ENCODE measurements at places on chromosomes 5 and 9.

- DNase-seq: no peak
Observed at GRCh38 chr9:91420501-91421127, 3.0 kb downstream of the NFIL3 start.

DNA sequence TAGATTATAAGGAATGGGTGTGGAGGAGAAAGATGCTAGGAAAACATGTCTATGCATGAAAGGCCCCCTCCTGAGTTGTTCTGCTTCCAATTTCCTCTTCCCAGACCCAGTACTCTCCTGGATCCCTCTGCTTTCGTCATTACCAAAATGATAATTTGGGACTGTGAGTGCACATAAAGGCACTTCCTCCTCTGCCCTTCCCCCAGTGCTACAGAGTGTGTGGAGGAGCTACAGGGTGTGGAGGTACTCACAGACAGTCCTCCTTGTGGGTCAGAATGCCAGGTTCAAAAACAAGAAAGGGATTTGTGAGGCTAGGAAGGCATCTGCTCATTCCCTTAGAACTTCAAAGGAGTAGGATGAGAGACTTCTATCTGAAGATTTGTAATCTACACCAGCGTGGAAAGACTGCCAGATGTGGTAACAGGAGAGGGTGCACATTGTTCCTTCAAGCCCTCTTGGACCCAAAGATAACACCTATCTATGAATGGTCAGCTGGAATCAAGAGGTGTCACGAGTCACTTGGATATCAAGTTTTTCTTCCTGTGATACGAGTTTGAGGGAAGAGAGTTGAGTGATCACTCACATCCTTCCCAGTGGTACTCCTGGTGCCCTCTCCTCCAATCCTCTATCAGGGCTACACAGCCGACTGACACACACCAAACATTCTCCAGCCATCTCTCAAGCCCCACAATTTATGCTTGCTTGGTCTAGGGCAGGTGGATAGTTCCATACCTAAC, 201.1 kb downstream of the EPB41L4A start:
- no peak for DNase-seq

DNA sequence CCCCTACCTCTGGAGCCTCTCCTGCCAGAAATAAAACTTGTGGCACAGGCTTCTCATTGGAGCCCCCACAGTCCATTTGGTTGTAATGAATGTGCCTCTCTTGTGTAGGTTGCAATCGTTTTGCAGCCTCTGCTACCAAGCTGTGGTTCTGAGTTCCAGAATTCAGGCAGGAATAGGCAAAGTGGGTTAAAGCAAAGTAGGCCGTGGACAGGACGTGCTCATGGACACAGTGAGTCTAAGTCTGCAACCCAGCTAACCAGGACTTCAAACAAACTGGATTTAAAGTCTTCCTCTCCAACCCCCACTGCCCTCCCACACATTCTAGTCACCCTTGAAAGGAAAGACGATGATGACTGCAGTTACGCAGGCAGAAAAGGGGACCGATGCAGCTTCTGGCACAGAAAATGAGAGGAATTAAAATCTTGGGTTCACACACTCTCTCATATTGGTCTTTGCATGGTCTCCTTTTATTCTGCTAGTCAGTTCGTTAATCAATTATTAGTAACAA, 260.0 kb downstream of the PIK3R1 start:
- no peak for DNase-seq

- DNase-seq: no peak
Observed at GRCh38 chr5:55991768-55992486, 2.8 kb downstream of the IL6ST start.

- no peak for DNase-seq
Observed at GRCh38 chr9:19074836-19075235, 25.6 kb downstream of the RRAGA start.

- DNase-seq: no peak
Observed at GRCh38 chr9:90012949-90013348, 408.1 kb downstream of the GADD45G start.

DNA sequence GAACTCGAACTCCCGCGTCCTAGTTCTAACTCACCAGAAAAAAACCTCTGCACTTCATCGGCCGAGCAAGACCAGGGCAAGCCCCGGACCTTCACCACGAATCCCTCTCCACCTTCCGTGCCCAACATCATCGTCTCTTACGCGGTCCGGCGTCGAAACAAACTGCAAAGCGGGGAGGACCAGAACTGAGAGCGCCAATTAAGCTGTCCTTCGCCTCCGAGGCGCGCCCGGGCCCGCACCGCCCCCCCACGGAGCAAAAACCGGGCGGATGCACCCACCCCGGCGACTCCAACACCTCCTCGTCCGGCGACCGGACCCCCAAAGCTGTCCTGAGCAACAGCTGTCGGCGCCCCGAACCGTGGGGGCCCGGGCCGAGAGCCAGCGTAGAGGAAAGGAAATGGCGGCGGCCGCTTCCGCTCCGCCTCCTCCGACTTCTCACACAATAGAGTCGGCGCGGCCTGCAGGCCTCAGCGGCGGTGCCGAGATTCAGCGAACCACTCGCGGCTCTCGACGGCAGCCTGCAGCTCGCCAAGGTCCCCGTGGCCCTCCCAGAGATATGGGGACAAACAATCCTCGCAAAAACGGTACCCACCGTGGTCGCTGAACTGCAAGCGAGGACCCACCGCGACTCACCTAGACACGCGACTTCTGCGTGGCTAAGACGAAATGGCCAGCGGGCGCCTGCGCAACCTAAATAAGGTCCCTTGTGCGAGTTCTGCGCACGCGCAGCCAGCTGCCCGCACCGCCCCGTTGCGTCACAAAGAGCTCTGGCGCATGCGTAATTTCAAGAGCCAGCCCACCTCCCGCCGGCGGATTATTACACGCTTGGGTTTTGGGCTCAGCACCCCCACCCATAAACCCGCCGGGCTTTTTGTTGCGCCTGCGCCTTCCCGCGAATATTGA, at the start of gene HNRNPH1:
TSS of gene HNRNPH1 (minus strand) at position 669 of the 903 bp plus-strand sequence. CDS start at position 131, 538 bp downstream.
- DNase-seq: peak; percentile 74

DNA sequence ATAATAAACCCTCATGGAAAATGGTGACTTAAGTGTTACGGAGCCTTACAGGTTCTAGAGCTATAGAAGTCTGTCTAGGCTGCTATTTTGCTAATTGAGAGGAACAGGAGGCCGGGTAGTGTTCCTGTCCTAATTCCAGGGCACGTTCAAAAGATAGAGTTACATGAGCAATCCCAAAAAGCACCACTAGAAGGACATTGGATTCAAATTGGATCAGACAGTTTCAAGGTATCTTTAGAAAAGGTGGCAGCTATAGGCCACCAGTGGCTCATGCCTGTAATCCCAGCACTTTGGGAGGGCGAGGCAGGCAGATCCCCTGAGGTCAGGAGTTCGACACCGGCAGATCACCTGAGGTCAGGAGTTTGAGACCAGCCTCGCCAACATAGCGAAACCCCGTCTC, 458.8 kb downstream of the TMEM232 start:
- DNase-seq: no peak

- no peak for DNase-seq
Observed at GRCh38 chr9:98516897-98517503, 191.7 kb downstream of the GABBR2 start.

DNA sequence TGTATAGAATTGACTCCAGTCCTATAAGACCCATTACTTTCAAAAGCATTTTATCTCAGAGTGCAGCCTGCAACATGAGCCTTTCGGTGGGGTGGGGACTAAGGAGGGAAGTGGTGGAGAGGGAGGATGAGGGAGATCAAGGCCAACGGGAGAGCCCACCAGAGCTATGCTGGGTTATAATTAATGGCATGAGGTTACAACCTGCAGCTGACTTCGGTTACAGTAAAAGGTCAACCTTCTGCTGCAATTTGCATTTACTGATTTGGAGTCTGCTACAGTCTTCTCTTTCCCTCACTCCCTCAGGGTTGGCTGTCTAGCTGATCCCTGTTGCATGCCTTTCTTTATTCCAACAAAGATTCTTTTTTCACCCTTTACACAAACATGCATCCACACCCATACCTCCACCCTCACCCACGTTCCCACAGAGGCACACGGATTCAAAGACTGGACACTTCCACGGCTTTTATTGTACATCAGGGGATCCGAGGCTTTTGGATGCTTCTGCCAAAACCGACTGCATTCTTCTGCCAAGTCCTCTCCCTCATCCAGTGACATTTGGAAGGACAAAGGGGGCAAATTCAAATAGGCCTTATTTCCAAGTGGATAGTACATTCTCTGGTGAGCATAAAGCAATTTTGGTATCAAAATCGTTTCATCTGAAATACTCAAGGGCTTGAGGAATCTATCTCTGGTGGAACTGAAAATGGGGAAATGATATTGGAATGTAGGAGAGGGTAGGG, 381.2 kb downstream of the NFIB start:
- DNase-seq: no peak

DNA sequence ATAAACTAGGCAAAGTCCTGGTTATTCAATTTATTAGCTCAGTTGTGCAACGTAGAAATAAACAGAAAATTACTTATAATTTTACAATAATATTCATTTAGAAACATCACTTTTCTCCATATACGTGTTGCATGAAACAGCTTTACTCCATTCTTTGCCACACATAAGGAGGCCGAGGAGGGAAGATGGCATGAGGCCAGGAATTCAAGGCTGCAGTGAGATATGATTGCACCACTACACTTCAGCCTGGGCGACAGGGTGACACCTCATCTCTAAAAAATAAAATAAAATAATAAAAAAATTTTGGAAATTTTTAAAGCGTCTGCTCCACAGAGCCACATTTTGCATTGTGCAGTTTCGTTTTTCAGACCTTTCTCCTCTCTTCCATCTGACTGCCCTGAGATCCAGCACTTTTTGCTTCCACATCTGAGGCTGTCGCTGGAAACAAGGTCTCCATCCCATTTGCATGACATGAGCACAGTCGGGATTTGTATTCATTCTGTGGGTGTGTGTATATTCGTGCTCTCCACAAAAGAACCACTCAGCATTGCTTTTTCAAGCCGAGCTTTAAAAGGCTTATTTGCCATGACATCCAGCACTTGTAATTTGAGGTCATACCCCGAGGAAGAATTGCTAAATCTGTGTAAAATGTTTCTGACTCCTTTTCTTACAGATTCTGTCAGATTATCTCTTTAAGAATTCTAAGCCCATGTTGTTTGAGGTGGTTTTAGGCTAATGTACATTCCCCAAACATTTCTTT, 98.6 kb upstream of the MSX2 start:
- DNase-seq: no peak

DNA sequence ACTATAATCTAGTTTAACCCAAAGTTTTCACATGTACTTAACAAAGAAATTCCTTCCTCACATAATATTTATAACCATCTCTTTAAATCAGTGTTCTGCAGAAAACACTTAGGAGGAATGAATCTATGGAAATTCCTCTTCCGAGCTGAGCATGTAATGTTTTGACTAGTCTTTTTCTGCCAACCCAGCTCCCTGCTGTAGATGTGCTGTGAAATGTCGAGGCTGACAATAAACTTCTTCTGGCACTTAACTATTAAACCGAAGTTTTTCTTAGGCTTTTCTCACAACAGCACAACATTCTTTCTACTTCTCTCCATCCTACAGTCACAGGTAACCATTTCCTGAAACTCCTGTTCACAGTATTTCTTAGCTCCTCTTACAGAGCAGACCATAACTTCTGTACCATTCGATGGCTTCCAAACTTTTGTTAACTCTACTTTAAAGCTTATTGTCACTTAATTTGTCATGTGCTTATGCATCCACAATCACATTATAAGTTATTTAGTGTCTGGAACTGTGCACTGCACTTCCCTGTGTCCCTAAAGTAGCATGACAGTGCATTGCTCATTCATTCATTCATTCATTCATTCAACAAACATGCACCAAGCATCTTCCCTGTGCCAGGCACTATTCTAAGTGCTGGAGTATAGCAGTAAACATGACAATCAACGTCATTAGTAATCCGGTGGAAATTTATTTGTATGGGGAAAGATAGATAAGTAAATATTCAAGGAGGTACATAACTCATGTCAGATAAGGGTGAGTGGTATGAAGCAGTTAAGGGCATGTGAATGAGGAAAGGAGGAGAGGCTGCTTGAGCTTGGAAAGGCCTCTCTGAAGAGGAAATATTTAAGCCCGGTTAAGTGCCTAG, 54.6 kb downstream of the TSSK1B start:
- DNase-seq: no peak

GRCh38 chr9:811106-811531, 30.4 kb upstream of the DMRT1 start:
- DNase-seq: no peak

GRCh38 chr5:38479315-38479904, 77.0 kb downstream of the LIFR start:
- no peak for DNase-seq

DNA sequence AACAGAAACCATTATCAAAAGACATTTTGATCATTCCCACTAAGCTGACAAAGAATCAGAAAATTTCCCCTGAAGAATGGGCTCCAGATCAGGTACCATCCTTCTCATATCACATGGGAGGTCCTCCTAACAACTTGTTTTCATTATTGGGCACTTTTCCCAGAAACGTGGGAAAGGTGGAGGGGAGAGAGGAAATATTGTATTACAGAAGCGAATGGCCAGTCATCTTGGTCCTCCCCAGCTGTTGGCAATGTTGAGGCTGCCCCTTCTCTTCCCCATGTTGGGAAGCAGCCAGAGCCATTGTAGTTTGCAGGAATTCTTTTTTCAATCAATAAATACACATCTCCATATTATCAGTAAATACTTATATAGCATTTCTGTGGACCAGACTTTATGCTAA, 126.2 kb upstream of the ZNF608 start:
- no peak for DNase-seq

DNA sequence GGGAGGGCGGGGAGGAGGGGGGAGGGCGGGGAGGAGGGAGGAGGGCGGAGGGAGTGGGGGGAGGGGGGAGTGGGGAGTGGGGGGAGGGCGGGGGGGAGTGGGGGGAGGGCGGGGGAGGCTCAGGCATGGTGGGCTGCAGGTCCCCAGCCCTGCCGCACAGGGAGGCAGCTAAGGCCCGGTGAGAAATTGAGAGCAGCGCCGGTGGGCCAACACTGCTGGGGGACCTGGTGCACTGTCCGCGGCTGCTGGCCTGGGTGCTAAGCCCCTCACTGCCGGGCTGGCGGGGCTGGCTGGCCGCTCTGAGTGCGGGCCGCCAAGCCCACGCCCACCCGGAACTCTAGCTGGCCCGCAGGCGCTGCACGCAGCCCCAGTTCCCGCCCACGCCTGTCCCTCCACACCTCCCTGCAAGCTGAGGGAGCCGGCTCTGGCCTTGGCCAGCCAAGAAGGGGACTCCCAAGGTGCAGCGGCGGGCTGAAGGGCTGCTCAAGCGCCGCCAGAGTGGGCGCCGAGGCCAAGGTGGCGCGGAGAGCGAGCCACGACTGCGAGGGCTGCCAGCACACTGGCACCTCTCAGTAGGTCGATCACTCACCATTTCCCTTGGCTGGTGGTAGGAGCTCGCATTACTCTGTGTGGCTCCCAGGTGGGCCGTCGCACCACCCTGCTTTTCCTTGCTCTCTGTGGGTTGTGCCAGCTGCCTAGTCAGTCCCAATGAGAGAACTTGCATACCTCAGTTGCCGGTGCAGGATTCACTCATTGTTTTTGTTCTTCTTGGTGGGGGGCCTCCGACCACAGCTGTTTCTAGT, 160.2 kb downstream of the CNTLN start:
- DNase-seq: no peak

DNA sequence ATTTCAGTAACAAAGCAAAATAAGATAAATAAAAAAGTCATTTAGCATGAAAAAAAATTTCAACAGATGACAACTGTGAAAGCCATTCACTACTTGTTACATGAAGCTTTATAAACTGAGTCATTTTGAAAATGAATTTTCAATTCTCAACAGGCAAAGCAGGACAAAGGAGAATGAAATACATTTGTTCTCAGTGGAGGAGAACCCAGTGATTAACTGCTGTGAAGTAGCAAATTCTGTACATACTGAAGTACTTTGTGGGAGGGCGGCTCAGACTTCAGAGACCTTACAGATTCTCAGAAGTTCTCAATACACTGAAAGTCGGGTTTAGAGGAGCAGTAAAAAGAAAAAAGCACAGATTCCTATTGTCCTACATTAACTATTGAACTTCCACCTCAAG, 21.7 kb downstream of the SKIC3 start:
- DNase-seq: no peak

GRCh38 chr5:39716532-39717028, 291.8 kb upstream of the DAB2 start:
- DNase-seq: no peak

Data from NCI-H1436 treated with DMSO at 0.1 percent for 48 hours (cell line).